ENCODE measurements at places on chromosomes 3 and 15. TPM values are rescaled to one million over a fixed set of nuclear protein-coding genes. Genes with fewer than 3 reads are reported as not detected.

Gene ATP13A4
- under 0.01 TPM for total RNA-seq

Gene PLA2G4B
- 28.1 TPM for total RNA-seq

Gene PIK3CA
- total RNA-seq, result 29.7 TPM

Gene AADACL2
- not detected for total RNA-seq

Gene FOXB1
- total RNA-seq, result not detected
